ENCODE measurements at places on chromosomes 7 and 10.

GRCh38 chr10:107264742-107265141 is 100.2 kb upstream of the SORCS1 start:
- no peaks in the 10 kb centered on the region for H3K4me1 ChIP-seq
- no peaks in the 10 kb centered on the region for H3K36me3 ChIP-seq
- no peak overlapping the region for H3K4me3 ChIP-seq
- DNase-seq = no peak

- H3K27me3 ChIP-seq = no peaks in the 10 kb centered on the region
- H3K27ac ChIP-seq = no peak overlapping the region
- H3K4me1 ChIP-seq = peaks cover 1% of the 10 kb centered on the region
- H3K4me3 ChIP-seq = no peak overlapping the region
- H3K36me3 ChIP-seq = no peaks in the 10 kb centered on the region
- DNase-seq = no peak
These were observed 219.8 kb downstream of the ZMYND11 start for GRCh38 chr10:354901-355617.

DNA sequence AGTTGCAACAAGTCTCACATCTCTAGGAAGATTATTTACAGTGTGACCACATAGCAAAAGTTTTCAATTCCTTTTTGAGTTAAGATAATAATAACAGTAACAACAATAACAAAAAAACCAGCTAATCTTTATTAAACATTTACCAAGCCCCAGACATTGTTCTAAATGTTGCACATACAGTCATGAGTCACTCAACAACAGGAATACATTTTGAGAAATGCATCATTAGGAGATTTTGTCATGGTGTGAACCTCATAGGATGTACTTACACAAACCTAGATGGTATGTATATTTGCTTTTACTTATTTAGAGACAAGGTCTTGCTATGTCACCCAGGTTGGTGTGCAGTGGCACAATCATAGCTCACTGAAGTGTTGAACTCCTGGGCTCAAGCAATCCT is 52.0 kb downstream of the SPAM1 start:
- H3K27ac ChIP-seq = no peak overlapping the region
- H3K36me3 ChIP-seq = no peaks in the 10 kb centered on the region
- no peak overlapping the region for H3K4me3 ChIP-seq
- DNase-seq = no peak
- no peaks in the 10 kb centered on the region for H3K4me1 ChIP-seq
- no peaks in the 10 kb centered on the region for H3K27me3 ChIP-seq

DNA sequence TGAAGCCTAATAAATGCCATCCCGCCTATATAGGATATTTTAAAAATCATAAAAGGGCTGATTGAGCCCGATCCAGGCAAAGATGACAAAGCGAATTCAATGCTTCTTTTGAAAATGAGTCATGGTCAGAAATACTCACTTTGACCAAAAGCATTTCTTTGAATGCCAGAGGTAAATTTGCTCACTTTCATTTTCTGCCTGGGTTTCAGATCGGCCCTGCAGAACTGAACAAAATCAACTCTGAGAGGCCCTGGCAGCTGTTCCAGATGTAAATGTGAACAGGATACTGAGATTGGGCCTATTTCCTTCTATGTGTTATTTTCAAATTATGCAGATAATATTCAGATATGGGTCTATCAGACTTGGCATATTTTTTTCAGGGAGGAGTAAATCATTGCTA is 114.8 kb upstream of the ARID5B start:
- H3K27ac ChIP-seq = no peak overlapping the region
- DNase-seq = peak; percentile 69
- peaks cover 49% of the 10 kb centered on the region for H3K4me1 ChIP-seq
- H3K4me3 ChIP-seq = no peak overlapping the region

- H3K4me3 ChIP-seq = no peak overlapping the region
- H3K27me3 ChIP-seq = no peaks in the 10 kb centered on the region
- no peak overlapping the region for H3K27ac ChIP-seq
- peaks cover 5% of the 10 kb centered on the region for H3K4me1 ChIP-seq
These were observed 164.2 kb downstream of the KMT2E start for GRCh38 chr7:105178177-105178576.

GRCh38 chr10:24118246-24118645 is 90.7 kb upstream of the KIAA1217 start:
- no peaks in the 10 kb centered on the region for H3K27me3 ChIP-seq
- H3K4me1 ChIP-seq = no peaks in the 10 kb centered on the region
- DNase-seq = no peak
- no peaks in the 10 kb centered on the region for H3K36me3 ChIP-seq
- no peak overlapping the region for H3K27ac ChIP-seq
- no peak overlapping the region for H3K4me3 ChIP-seq

DNA sequence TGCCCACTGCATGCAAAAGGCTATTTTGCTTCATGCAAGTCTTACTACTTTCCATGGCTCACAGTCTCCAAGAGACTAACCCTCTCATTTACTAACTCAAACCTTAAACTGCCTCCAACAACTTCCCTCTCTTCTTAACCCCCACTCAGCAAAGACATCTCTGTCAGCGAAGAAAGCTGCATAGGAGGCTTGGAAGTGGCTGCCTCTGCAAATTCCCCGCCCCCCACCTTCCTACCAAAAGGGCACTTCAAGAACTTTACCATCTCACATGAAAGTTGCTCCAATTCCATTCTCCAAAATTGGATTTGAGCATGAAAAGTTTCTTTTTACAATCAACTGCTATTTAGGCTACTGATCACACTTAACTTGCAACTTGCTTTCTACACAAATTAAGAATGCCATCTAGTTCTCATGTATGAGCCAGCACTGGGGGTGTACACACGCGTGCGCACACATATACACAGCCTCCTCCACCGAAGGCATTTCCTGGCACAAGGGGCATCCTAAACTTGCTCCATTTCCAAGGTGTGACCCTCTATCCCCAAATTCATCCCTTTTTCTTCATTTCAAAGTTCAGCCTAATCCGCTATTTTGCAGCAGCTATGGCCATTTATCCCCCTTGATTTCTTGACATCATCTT is 1.8 kb downstream of the CCDC6 start:
- H3K4me1 ChIP-seq = peaks cover 69% of the 10 kb centered on the region
- H3K4me3 ChIP-seq = peak overlapping the region; percentile 99
- peaks cover 43% of the 10 kb centered on the region for H3K36me3 ChIP-seq
- DNase-seq = no peak

- no peak for DNase-seq
- no peak overlapping the region for H3K4me3 ChIP-seq
- peaks cover 27% of the 10 kb centered on the region for H3K4me1 ChIP-seq
- no peaks in the 10 kb centered on the region for H3K27me3 ChIP-seq
These were observed 108.7 kb upstream of the PPIF start for GRCh38 chr10:79238606-79239005.

DNA sequence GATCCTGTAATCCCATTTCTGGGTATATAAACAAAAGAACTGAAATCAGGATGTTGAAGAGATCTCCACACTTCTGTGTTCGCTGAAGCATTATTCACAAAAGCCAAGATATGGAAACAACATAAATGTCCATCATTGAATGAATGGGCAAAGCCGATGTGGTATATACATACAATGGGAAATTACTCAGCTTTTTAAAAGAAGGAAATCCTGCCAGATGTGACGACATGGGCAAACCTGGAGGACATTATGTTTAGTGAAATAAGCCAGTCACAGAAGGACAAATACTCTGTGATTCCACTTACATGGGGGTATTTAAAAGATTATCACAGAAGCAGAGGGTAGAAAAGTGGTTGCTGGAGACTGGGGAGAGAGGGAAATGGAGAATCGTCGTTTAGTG is 23.9 kb upstream of the FAM107B start:
- no peak for DNase-seq
- H3K27me3 ChIP-seq = peaks cover 32% of the 10 kb centered on the region
- H3K27ac ChIP-seq = no peak overlapping the region
- no peak overlapping the region for H3K4me3 ChIP-seq

GRCh38 chr10:32153931-32154330 is 97.7 kb upstream of the KIF5B start:
- no peak for DNase-seq
- H3K27ac ChIP-seq = no peak overlapping the region
- H3K27me3 ChIP-seq = peaks cover 4% of the 10 kb centered on the region
- H3K4me3 ChIP-seq = no peak overlapping the region
- peaks cover 7% of the 10 kb centered on the region for H3K36me3 ChIP-seq

- H3K27me3 ChIP-seq = no peaks in the 10 kb centered on the region
- H3K36me3 ChIP-seq = no peaks in the 10 kb centered on the region
- H3K4me1 ChIP-seq = no peaks in the 10 kb centered on the region
- H3K4me3 ChIP-seq = no peak overlapping the region
These were observed 333.7 kb downstream of the NRG3 start for GRCh38 chr10:82208726-82209125.

DNA sequence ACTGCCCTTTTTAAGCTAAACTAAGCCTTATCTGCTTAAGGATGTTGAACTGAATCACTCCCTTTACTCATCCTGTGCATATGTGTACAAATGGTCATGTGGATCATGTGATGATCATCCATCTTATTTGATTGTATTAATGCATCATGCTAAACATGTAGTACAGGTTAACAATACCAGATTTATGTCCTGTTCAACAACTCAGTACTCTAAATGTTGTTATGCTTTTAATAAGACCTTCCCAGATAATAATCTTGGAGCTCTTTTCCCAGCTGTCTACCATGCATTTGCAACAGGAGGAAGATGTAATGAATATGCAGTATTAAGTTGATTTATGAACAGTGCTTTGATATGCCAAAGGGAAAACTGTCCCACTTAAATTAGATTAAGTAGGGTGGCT is 318.0 kb downstream of the BICC1 start:
- H3K27me3 ChIP-seq = no peaks in the 10 kb centered on the region
- no peak for DNase-seq
- H3K4me1 ChIP-seq = no peaks in the 10 kb centered on the region
- H3K4me3 ChIP-seq = no peak overlapping the region
- H3K36me3 ChIP-seq = no peaks in the 10 kb centered on the region

DNA sequence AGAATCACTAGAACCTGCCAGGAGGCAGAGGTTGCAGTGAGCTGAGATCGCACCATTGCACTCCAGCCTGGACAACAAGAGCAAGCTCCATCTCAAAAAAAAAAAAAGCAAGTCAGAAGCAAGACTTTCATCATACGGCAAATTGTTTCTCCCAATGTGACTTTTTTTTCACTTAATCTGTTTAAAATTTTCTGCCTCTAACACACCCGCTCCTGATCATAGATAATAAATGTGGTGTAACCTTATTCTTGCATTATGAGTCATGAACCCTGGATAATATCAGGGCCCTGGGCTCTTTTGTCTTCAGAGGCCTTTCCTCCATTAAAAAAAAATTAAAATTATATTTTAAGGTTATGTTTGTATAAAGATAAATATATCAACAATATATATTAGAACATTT is 111.4 kb upstream of the JCAD start:
- no peaks in the 10 kb centered on the region for H3K36me3 ChIP-seq
- peaks cover 26% of the 10 kb centered on the region for H3K27me3 ChIP-seq
- H3K27ac ChIP-seq = no peak overlapping the region
- no peak overlapping the region for H3K4me3 ChIP-seq

- no peak overlapping the region for H3K4me3 ChIP-seq
- peaks cover 13% of the 10 kb centered on the region for H3K4me1 ChIP-seq
- H3K27ac ChIP-seq = no peak overlapping the region
- peaks cover 34% of the 10 kb centered on the region for H3K36me3 ChIP-seq
- no peaks in the 10 kb centered on the region for H3K27me3 ChIP-seq
These were observed 29.0 kb upstream of the GSDME start for GRCh38 chr7:24786306-24786705.

- H3K36me3 ChIP-seq = no peaks in the 10 kb centered on the region
- H3K27ac ChIP-seq = no peak overlapping the region
- H3K4me1 ChIP-seq = no peaks in the 10 kb centered on the region
- DNase-seq = no peak
These were observed 221.1 kb downstream of the KCNMA1 start for GRCh38 chr10:77416311-77417135.

DNA sequence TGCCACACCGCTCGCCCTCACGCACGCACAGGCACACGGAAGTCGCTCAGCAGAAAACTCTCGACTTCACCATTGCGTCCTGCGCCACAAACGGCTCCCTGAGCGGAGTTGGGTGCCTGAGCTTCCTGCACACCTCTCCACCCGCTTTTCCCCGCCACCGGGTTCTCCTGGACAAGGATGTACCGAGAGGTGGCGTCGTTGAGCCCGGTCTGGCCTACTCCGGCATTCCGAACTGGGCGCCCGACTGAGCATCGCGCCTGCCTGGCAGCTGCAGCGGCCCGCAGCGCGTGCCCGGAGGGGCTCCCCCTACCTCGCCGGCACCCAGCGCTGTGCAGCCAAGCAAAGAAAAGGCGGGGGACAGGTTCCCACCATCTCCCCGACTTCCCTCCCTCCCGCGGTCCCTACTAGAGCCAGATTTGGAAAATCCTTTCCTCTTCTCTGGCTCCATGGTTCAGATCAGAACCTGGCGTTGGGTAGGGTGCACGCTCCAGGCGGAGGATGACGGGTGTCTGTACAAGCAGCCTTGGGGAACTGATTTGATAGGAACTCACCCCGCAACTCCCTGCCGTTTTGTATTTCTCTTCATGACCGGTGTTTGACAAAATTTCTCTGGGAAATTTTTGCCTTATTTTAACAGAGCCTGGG is 1.7 kb downstream of the SORCS3 start:
- H3K4me1 ChIP-seq = peaks cover 4% of the 10 kb centered on the region
- H3K27ac ChIP-seq = no peak overlapping the region
- peaks cover 71% of the 10 kb centered on the region for H3K27me3 ChIP-seq
- H3K36me3 ChIP-seq = no peaks in the 10 kb centered on the region
- H3K4me3 ChIP-seq = no peak overlapping the region

DNA sequence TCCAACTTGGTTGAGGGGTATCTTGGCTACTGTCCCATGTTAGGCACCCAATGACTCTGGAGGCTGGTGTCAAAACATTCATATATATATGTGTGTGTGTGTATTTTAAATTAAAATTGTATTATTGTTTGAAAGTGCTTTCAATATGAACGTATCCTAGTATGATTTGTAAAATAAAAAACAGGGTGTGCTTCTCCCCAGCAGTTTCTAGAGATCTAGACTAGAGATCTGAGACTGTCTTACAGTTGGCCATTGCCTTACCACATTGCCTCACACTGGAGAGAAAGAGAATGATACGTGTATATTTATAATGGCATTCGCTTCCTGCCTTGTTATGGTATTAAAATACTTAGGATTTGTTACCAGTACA is 1.2 kb downstream of the BAG3 start:
- H3K4me1 ChIP-seq = peaks cover 52% of the 10 kb centered on the region
- H3K27ac ChIP-seq = peak overlapping the region; percentile 89
- DNase-seq = peak; percentile 77
- peaks cover 4% of the 10 kb centered on the region for H3K36me3 ChIP-seq
- H3K4me3 ChIP-seq = peak overlapping the region; percentile 87

DNA sequence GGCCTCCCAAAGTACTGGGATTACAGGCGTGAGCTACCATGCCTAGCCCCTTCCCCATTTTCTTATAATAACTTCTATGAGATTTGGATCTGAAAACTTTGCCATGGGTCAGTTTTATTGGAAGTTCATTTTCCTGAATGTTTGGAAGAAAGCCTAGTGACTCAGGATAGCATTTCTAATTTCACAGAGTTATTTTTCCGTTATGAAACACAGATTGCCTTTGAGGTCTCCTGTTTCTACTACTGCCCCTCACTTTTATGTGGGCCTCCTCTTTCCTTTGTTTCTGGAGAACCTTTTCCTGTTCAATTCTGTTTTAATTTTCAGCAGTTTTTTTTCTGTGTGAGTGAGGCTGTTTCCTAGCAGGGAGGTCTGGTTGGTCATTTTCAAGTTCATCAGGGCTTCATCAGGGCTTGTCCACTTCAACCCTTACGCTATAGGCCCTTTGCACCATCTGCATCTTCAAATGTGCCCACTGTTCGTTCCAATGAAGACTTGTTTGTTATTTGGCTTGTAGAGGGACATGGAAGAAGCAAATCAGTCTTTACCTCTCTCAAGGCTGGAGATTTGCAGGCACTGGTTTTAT is 58.7 kb downstream of the BMPR1A start:
- peaks cover 2% of the 10 kb centered on the region for H3K36me3 ChIP-seq
- H3K4me3 ChIP-seq = no peak overlapping the region
- no peak for DNase-seq
- H3K27me3 ChIP-seq = peaks cover 3% of the 10 kb centered on the region

- H3K36me3 ChIP-seq = no peaks in the 10 kb centered on the region
- no peak overlapping the region for H3K27ac ChIP-seq
- DNase-seq = no peak
- no peaks in the 10 kb centered on the region for H3K4me1 ChIP-seq
These were observed 240.9 kb downstream of the THSD7A start for GRCh38 chr7:11591055-11591633.

Data from activated CD4-positive, alpha-beta T cell treated with anti-CD3 and anti-CD28 coated beads, Interleukin-2, amount 10 ng/mL, durations not matched to agents 24 days and 14 days (primary cell).